ENCODE measurements at places on chromosomes 11 and 22.

DNA sequence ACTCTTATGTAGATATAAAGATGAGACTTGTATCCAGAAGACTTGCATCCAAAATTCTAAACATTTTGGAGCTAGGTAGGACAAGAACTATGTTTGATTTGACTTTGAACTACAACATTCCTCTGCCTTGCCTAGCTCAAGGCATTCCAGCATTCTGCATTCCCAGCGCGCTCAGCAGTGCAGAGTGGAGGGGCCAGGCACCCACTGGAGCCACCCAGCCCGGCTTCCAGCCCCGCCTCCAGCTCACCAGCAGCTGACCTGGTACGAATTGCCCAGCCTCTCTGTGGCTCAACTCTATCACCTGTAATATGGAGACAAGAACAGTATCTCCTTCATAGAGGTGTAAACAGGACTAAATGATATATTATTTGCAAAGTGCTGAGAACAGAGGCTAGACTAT is 28.8 kb downstream of the PRDM10 start:
- DNase-seq: no peak

DNA sequence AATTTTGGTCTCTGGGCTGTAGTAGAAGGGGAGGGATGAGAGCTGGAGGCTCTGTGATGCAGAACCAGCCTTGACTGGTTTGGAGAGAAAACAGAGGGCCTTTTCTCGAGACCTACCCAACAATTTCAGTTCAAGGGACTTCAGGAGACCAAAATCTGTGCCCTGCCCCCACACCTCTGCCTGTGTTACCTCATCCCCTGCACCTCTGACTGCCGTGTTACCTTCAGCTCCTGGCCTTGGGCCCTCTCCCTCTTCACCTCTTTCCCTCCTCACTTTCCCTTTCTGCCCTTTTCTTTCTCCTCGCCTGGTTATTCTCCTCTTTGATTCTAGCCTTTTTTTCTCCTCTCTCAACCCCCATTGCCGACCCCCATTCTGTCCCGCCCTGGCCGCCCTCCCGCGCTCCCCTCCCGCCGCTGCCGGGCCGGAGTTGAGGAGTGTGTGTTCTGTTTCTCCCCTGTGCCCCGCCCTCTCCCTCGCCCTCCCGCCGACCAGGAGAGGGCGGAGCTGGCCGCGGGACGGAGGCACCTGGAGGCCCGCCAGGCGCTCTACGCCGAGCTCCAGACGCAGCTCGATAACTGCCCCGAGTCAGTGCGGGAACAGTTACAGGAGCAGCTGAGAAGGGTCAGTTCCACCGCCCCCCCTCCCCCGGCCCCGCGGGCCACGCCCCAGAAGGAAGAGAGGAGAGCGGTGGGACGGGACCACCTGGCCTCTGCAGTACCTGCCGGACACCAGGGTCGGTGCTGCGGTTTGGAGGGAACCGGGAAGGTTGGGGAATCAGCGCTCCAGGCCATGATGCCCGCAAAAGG is 27.2 kb downstream of the PHLDB1 start:
- no peak for DNase-seq

DNA sequence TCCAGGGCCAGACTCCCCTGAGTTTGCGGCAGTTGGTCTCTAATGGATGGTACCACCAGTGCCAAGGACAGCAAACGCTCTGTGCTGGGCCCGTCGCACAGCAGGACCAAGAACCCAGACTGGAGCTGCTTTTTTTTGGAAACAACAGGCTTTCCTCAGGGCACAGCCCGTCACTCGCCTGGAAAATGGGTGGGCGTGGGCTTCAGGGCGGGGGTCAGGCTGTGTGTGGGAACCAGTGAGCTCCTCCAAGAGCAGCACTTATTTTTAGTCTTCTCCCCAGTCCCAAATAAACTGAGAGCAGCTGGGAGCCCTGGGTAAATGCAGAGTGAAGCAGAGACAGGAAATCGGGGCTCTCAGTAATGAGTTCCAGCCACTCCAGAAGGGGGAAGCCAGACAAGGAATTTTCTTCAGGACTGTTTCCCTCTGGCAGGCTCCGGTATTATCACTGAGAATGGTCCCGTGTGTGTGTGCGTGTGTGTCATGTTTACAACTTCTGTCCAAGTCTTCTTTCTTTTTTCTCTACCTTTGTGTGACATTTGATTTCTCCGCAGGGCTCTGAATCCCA is 63.0 kb downstream of the PPFIBP2 start:
- DNase-seq: no peak

GRCh38 chr11:22903782-22904181 is 43.5 kb upstream of the CCDC179 start:
- no peak for DNase-seq

DNA sequence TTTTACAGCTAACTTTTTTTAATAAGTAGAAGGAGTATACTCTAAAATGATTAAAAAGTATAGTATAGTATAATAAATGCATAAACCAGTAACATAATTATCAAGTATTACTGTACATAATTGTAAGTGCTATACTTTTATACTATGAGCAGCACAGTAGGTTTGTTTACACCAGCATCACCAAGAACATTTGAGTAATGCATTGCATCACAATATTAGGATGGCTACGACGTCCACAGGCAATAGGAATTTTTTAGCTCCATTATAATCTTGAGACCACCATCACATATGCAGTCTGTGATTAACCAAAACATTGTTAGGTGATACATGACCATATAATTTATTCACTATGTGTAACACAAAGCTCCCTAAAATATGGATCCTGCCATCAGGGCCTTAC is 20.4 kb downstream of the RNF141 start:
- DNase-seq: no peak

- DNase-seq: peak; percentile 61
Measured at GRCh38 chr22:37079668-37080171, 28.2 kb downstream of the KCTD17 start.

DNA sequence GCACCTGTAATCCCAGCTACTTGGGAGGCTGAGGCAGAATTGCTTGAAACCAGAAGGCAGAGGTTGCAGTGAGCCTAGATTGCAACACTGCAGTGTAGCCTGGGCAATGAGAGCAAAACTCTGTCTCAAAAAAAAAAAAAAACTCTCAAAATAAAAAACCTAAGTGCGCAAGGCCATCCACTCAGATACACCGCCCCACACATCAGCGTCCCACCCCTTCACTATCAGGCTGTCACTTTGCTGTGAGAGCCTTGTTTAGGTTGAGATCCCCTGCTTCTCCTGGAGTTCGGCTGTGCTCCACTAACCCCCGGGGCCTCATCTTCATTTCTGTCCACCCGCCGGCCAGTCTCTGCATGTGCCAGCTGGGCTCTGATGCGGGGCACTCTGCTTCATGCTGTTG is 12.1 kb downstream of the SLC25A1 start:
- no peak for DNase-seq

- no peak for DNase-seq
Measured at GRCh38 chr11:1237128-1237580, 14.3 kb downstream of the MUC5B start.

DNA sequence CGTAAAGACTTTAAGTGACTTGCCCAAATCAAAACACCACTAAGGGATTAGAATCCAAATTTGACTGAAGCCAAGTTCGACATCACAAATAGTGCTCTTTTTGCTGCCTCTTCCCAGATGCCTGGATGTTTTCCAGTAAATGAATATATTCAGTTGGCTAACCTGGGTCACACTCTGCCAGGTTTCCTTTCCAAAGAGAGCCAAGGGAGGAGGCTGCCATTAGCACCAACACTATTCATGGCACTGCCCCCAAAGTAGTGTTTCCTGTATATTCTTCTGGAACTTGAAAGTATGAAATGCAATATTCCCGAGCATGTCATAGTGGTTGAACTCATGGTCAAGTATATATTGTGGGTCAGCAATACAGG is 219.3 kb upstream of the UBASH3B start:
- no peak for DNase-seq

DNA sequence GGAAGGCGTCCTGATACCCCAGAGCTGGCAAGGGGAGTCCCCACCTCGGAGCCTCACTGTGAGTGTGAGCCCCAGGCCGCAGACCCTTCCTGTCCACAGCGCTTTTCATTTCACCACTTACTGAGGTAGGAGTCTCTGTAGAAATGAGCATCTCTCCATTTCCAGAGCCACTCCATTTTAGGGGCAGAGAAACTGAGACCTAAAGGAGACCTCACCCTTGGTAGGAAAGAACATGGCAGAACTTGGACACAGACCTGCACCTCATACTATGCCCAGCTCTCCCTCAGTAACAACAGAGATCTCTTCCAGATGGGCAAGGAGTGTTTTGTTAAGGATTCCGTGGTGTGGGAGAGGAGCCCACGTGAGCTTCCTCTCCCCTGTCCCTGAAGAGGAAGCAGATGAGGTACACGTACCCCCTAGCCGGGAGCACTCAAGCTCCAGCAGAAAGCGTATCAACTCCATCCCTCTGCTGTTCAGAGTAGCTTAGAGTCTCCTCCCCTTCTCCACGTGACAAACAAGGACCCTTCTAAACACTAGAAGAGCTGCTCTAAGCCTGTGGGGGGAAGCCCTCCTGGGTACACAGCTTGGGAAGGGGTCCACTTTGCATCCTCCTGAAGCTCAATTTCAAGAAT is 532 bp upstream of the VSIG2 start:
- DNase-seq: no peak

GRCh38 chr22:22590136-22590891 is 31.2 kb upstream of the PRAME start:
- no peak for DNase-seq

GRCh38 chr11:129023968-129024676 is 81.5 kb upstream of the TP53AIP1 start:
- DNase-seq: no peak

DNA sequence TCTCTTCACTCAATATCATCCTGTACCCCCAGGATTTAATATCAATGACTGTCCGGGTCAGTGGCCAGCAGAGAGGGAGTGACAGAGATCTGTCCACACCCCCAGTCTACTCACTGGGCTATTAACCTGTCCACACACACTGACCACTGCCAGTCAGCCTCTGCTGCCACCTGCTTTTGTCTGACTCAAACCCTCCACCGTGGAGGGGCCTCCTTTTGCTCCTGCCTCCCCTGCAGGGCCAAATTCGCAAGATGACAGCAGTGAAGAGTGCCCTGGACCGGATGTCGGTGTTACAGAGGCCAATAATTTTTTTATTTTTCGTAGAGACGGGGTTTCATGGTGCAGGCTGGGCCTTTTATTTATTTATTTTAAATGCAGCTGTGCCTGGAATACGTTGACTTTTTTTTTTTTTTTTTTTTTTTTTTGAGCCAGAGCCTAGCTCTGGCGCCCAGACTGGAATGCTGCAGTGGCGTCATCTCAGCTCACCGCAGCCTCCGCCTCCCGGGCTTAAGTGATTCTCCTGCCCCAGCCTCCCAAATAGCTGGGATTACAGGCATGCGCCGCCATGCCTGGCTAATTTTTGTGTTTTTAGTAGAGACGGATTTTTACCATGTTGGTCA is 5.1 kb downstream of the PDXP start:
- no peak for DNase-seq

GRCh38 chr11:31500560-31500959 is 8.9 kb downstream of the IMMP1L start:
- DNase-seq: no peak

- DNase-seq: no peak
Measured at GRCh38 chr11:30159546-30159945, 71.3 kb upstream of the FSHB start.

GRCh38 chr11:96221244-96222070 is 121.5 kb downstream of the MAML2 start:
- DNase-seq: no peak

DNA sequence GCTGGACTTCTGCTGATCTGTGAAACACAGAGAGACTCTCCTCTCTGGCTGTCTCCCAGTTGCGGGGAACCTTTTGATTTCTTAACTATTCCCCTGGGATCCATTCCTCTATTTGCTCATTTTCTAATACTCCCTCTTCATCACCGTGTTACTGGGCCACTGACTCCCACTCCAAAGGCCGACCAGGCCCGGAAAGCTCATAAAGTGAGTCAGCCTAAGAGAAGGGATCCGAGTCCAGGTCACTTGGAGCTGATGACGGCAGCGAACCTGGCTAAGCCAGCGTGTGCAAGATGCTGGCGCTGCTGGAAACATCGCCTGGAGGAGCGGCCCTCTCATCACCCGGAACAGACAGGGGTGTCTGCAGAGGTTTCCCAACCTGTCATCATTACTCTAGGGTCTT is 112.8 kb downstream of the FBXO7 start:
- no peak for DNase-seq

DNA sequence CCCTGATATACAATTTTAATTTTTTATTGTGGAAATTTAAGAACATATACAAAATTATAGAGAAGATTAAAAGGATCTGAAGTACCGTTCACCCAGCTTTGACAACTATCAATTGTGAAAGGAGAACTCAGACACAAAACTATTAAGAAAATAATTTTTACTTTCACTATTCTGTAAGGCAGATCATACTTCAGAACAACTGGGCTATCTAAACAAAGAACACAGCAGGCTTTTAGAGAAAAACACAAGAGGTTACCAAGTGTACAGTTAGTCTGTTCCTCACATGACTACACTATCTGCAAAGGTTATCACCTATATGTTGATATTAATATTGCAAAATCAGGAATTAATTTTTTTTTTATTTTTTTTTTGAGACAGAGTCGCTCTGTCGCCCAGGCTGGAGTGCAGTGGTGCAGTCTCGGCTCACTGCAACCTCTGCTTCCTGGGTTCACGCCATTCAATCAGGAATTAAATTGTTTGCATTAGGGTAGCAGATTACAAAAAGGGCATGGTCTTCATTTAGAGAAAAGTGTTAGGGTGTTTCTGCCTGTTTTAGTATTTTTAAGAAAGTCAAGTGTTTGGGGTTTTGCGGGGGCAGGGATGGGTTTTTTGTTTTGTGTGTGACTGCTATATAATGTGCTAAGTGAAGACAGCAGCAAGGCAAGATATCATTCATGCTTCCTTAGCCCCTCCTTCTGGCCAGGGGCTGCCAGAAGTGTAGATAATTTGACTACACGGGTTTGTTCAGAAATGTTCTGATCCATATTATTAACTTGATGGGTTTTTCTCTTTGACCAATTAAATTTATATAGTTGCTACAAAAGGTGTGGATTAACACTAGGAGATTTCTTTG is 27.6 kb upstream of the SIK2 start:
- DNase-seq: no peak

GRCh38 chr11:212150-213100 is 4.9 kb downstream of the RIC8A start:
- DNase-seq: no peak

DNA sequence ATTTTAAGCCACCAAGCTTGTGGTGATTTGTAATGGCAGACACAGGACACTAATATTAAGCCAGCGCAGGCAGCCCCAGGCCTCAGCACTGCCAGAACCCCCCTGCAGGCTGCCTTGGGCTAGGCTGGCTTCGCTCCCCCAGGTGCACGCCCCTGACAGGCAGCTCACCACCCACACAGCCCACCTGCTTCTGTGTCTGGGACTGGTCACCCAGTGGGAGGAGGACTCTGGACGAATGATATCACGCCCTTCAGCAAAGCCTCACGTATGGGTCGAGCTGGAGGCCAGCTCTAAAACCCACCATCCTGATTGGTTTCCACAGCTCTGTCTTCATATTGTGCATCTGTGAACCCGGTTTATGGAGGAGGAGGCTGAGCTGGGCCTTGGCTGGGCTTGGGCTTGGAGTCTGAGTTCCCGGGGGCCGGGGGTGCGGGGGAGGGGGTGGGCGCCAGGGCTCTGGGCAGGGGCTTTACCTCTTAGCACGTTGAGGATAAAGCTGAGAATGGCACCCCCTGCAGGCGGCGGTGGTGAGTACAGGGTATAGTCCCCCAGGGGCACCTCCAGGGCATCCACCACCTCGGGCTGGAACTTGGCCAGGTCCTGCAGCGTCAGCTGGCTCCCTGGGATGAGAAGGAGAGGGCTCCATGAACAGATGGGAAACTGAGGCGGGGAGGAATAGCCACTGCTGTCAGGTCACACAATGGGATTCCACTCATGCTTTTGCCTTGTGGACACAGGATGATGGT is 13.8 kb downstream of the GGT5 start:
- peak; percentile 56 for DNase-seq

Measured in stimulated activated naive CD4-positive, alpha-beta T cell treated with Interleukin-2 at 50 U/mL for 16 hours (primary cell).